ENCODE measurements at places on chromosomes 2 and 18.

- DNase-seq = no peak
Measured at GRCh38 chr2:198322275-198322674, 517.9 kb downstream of the PLCL1 start.

GRCh38 chr18:71966791-71967190, 577.4 kb downstream of the CBLN2 start:
- DNase-seq = no peak

- no peak for DNase-seq
Measured at GRCh38 chr2:43107679-43108078, 118.7 kb downstream of the ZFP36L2 start.

- no peak for DNase-seq
Measured at GRCh38 chr2:7018282-7018701, 101.1 kb downstream of the RNF144A start.

DNA sequence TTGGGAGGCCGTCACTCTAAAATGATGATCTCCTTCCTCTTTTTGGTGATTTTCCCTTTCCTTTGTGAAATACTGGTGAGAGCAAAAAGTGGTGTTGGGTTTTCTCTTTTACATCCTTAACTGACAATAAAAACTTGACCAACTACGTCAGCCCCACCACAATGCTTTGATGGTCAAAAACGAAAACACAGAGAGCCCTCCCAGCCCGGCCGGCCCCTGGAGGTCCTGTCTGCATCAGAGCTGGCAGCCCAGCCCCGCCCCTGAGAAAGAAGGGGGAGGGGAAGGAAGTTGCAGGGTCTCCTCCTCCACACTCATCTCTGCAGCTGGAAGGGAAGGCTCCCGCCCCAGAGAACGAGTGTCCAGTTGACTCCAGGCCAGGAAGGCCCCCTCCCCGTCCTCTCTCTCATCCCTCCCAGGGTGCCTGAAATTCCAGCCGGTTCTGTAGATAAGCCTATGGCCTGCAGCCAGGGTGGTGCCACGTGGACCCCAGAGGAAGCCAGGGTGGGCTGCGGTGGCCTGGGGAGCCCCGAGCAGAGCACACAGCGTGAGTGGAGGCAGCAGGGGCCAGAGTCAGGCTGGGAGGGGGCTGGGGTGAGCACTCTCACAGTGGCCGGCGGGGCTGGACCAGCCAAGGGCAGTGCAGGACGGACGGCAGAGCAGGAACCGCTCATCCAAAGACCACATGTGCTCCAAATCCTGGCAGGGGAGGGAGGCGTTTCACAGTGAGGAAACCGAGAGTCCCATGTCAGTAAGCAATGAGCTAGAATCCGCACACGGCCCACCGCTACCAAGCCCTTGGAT, 19.8 kb downstream of the BIN1 start:
- DNase-seq = no peak
